ENCODE measurements at places on chromosomes 1 and 21.

DNA sequence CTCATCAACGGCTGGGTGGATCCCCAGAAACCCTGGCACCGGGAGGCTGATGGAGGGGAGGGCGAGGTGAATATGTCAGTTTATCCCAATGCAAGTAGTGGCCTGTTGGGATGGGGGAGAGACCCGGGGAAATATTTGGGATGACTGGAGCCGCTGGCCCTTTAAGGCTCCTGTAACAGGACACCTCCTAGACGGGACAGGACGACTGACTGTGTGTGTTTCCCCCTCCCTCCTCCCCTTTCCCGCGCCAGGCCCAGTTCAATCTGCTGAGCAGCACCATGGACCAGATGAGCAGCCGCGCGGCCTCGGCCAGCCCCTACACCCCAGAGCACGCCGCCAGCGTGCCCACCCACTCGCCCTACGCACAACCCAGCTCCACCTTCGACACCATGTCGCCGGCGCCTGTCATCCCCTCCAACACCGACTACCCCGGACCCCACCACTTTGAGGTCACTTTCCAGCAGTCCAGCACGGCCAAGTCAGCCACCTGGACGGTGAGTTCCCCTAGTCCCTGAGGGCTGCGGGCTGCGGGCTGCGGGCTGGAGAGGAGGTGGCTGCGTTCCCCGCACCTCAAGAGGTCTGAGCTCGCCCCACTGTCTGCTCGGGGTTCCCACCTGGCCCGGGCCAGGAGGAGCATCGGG, 44.8 kb upstream of the CCDC27 start:
- DNase-seq = no peak

DNA sequence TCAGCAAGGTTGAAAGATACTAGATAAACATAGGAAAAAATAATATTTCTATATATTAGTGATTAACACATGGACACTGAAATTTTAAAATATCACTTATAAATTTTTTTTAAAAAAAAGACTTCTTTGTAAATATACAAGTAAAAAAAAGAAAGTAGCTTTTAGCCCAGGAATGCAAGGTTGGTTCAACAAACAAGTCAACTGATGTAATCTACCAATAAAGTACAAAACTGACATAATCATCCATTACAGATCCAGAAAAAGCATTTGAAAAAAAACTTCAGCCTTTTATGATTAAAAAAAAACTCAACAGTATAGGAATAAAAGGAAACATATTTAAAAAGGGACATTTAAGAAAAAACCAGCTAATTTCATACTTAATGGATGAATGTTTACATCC, 48.4 kb downstream of the TRMT1L start:
- DNase-seq = no peak

DNA sequence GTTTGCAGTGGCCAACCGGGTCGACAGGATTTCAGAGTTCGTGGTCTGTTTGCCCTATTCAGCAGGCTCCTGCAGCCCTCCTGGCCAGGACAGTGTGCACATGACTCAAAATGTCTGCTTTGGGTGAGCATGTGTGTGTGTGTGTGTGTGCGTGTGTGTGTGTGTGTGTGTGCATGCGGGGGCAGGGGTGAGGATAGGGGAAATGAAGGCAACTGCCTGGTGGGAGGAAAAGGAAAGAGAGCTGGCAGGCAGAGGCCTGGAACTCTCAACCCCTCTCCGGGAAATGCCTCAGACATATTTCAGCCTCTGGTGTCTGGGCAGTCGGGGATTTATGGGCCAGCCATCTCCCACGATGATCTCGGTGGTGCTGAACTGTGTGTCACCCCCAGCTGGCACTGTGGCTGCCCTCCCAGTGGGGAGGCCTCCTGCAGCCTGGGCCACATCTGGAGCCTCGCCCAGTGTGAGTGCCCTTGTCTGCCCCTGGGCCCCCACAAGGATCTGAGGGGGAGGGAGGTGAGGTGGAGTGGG, 15.2 kb downstream of the CDCP2 start:
- no peak for DNase-seq

- no peak for DNase-seq
Observed at GRCh38 chr1:68919075-68919474, 422.2 kb upstream of the DEPDC1 start.

- no peak for DNase-seq
Observed at GRCh38 chr1:115839029-115839678, 1.8 kb downstream of the NHLH2 start.

DNA sequence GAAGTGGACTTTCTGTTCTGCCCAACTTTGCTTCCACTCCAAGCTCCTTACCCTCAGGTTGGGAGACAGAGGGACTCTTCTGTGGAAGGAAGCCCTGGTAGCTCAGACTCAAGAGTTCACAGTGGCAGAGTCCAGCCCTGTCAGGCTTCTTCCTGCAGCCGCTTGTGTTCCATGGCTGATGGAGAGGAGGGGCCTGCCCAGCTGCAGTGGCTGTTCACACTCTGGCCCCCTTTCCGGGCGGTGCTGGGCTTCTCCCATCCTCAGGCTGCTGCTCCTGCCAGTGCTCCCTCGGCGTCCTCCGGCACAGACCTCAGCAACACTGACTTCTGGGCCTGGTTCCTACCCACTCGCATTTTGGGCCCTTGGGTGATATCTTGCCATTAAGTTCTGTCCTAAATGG, 4.0 kb downstream of the KRTAP10-1 start:
- DNase-seq = no peak

GRCh38 chr21:34195335-34195734, 122.0 kb downstream of the MRPS6 start:
- no peak for DNase-seq

GRCh38 chr1:224338150-224338838, 8.3 kb upstream of the NVL start:
- DNase-seq = no peak

DNA sequence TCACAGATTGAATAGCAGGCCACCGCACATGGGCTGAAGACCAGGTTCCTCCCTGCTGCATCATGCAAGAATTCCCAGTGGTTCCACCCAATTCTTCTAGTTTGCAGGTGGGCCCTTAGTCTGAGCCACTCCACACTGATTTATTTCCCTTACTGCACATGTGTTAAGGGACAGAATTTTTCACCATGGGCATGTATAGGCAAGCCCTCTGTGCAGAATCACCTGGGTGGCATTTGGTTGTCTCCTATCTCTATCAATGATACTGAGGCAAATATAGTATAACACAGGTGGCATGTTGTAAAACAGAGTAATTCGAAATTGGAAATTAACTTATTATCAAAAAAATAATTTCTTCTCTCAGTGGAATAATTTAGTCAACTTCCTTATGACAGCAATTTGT, 1892.4 kb downstream of the NCAM2 start:
- no peak for DNase-seq

DNA sequence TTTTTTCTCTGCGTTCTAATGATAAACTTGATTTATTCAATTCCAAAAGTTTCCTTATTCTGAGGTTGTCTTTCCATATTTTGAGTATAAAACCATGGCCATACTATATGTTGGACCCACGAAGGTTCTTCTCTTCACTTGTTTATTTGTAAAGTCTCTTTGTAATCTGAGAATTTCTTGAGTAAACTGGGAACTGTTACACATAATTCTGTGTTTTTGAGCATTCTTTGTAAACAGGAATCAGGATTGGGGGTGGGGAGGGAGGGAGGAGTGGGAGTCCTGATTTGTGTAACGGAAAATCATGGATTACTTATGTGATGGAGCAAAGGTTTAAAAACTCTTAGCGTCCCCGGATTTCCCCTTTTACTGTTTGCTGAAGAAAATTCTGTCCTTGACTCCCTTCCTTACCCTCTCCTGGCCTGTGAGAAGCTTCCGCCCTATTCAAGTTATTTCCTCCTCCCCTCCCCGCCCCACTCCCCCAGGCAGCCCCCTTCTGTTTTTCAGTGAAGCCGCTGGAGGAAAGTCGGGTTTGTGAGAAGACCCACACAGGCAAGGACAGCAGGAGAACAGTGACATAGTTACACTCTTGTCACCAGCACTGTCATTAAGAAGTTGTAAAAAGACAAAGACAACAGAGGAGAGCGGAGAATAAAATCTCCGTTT, 6.4 kb upstream of the NBPF11 start:
- no peak for DNase-seq

GRCh38 chr1:28887419-28887834, 26.9 kb upstream of the EPB41 start:
- no peak for DNase-seq

DNA sequence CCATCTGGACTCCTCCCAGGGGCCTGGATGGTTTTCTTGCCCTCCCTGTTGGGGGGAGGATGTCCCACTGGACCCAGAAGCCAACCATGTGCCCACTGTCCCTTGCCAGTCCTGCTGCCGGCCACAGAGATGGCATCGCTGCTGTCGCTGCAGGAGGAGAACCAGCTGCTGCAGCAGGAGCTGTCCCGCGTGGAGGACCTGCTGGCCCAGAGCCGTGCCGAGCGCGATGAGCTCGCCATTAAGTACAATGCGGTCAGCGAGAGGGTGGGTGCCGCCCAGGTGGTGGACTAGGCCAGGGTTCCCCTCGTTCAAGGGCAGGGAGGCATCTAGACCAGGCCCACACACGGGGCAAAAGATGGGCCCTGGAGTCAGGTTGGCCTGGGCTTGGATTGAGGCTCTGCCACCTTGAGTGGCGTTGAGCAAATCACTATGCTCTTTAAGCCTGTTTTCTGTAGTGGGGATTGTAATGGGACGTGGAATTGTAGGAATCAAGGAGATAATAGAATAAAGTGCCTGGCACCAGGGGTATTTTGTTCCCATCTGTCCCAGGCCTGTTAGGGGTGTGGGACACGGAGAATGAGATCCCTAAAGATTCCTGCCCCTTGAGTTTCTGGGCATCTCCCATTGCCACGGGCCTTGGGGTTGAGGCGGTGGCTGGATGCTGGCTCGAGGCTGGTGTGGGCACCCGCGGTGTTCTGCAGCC, 2.6 kb downstream of the CROCC start:
- no peak for DNase-seq

DNA sequence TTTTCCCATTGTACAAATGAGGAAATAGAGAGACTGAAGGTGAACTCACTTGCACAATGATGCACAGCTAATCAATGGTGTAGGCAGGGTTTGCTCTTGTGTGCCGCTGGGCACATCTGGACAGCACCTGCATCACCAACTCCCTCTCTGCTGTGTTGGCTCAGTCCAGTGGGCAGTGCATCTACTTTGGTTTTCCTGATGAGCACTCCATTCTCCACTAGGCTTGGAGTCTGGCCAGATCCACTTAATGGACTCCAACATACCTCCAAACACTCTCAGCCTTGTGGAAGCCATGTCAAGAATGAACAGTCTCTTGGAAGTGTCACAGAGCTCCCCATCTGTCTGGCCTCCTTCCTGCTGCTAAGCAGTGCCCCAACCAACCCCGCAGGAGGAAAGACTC, 152.2 kb downstream of the HIVEP3 start:
- DNase-seq = no peak

- DNase-seq = no peak
Observed at GRCh38 chr21:14825514-14825974, 239.3 kb downstream of the NRIP1 start.

DNA sequence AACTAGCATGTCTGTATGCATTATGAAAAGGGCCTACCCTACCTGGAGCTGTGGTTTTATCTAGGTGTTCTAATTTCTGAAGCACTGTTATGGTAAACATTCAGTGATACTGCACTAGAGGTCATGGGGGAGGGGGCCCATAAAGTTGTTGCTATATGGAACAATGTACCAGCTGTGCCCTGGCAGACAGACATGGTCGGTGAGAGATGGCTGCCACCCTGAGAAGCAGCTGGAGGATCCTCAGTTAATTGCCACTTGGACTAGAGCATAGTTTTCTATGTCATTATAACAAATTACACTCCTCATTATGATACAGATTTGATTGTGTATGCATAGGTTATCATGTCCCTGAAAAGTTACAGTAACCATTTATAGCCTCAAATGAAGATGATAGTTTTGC, 45.4 kb downstream of the ILDR2 start:
- no peak for DNase-seq

DNA sequence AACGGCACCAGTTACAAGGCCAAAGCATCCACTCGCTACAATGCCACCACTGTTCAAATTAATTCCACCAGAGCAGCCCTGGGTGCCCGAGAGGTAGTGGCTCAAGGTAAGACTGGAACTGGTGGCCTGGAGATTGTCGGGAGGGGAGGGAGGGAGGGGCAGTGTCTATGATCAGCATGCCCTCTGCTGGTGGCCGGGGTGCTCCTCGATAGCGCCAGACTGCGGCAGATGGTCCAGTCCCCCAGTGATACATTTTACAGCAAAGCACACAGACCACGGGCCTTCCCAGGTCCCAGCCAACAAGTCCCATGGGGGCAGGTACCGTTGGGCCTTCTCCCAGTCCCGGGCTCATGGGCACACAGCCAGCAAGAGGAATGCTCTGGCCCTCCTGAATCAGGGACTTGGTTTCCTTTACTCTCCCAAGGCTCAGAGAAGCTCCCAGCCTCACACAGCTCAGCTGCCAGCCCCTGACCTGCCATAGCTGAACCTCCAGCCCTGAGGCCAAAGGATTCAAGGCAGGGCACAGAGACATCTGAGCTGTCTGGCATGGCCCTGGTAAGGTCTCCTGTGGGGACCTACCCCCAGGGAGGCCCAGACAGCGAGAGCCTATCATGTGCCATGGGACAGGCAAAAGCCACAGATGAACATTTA, 15.3 kb downstream of the ACOT7 start:
- DNase-seq = no peak

GRCh38 chr21:36839123-36839522, 127.3 kb downstream of the HLCS start:
- DNase-seq = no peak

- no peak for DNase-seq
Observed at GRCh38 chr1:98355656-98356383, 305.7 kb upstream of the SNX7 start.

- peak; percentile 8 for DNase-seq
Observed at GRCh38 chr1:211613108-211613947, 34.4 kb upstream of the SLC30A1 start.

DNA sequence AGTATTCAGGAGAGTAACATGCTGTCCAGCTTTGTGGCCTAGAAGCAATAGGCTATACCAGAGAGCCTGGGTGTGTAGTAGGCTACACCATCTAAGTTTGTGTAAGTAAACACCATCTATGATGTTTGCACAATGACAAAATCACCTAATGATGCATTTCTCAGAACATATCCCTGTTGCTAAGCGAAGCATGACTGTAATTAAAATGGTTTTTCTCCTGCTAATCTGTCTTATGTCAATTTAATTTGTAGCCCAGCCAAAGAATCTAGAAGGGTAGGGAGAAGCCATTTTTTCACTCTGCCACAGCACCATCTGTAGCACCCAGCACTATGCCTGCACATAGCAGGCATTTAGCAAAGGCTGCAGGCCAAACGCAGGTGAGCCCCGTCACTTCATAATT, 2.0 kb upstream of the TTC24 start:
- no peak for DNase-seq

- no peak for DNase-seq
Observed at GRCh38 chr1:160058087-160058486, 11.9 kb downstream of the KCNJ10 start.

DNA sequence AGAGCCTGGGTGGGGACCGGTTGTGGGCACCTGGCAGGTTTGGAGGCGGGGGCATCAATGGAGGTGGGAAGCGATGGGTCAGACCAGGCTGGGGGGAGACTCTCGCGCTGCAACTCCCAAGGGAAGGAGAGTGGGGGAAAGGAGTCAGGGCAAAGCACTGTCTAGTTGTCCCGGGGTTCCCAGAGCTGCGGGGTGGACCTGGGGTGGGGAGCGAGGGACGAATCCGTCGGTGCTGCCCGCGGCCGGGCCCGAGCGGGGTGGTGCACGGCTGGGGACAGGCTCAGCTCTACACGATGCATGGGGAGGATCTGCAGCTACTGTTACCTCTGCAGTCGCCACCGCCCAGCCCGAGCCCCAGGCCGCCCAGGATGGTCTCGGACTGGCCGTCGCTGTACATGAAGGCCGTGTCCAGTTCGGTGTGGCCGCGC, 427 bp downstream of the AKR7A2 start:
- DNase-seq = no peak
